ENCODE measurements at places on chromosomes 1 and 21.

DNA sequence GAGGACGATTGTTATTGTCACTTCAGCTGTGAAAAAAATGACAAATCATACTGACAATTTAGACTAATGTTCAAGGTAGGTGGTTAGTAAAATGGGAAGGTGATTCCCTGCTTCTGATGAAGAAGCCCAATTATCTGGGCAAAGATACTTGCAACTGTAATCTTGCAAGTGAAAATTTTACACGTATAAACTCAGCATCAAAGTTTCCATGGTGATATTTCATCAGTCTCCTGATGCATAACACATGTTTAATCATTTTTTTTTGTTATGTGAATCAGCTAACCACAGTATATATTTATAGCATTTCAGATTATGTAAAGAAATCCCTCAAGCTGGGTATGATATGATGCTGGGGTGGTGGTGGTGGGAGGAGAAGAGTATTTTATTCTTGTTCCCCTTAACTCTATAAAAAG is 16.4 kb upstream of the KCNK1 start:
- no peak for DNase-seq

DNA sequence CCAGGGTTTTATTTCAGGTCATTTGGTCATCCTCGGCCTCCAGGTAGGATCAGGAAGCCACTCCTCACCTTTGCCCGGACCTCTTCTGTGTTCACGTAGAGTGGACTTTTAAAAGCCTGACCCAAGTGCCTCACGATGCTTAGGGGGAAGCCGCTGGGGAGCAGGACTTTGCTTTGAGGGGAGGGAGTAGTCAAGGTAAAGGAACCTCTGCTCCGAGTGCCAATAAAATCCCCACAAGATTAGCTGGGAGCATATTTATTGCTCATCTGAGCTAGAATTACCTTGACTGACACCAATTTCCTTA is 603 bp upstream of the DHRS3 start:
- no peak for DNase-seq

GRCh38 chr1:75952016-75952415 is 19.8 kb upstream of the ASB17 start:
- no peak for DNase-seq

- DNase-seq, result no peak
These were observed 187.1 kb downstream of the CAMTA1 start for GRCh38 chr1:6972399-6972798.

DNA sequence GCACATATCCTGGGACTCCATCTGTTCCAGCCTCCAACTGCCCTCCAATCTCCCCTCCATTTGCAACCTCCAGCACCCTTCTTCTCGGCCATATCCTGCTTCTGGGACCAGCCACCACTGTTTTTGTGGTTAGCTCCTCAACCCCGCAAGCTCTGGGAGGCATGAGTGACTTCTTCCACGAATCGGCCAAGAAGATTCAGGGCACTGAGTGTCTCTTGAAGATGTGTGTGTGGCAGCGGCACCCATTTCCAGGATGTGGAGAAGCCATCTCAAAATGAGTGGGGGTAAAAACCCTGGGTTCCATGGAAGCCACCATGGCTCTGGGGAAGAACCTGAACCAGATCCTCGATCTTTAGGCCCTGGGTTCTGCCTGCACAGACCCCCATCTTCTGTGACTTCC is 194.6 kb downstream of the SLC45A1 start:
- DNase-seq, result no peak

DNA sequence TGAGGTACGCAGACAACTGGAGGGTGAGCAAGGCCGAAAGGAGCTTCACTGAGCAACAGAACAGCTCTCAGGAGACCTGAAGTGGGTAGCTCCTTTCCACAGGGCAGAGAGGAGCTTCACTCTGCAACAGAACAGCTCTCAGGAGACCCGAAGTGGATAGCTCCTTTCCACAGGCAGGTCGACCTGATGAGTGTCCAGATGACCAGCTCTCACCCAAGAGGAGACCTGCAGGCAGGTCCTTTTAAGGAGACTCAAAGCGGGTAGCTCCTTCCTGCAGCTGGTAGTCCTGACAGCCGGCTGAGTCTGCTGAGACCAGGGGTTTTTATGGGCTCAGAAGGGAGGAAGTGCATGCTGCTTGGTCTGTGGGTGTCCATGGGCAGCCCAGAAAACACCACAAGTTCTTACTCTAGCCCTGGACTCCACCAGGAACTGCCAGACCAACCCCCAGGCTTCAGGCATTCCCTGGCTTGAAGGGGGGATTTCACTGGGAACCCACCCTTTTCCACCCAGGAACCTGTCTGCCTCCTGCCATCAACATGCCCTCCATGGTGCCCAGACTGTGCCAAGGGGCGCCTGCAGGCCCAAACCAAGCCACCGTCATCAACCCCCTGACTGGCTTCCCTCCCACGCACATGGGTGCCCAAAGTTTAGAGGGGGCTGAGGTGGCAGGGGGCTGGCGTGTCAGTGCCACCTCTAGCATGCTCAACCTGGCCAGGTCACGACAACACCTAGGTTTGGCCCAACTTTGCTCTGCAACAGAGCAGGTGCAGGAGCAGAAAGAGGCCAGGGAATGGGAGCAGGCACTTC is 43.6 kb downstream of the ZBTB8OS start:
- DNase-seq, result no peak

- no peak for DNase-seq
These were observed 99.2 kb downstream of the PHTF1 start for GRCh38 chr1:113660088-113660487.

- DNase-seq, result no peak
These were observed 61.1 kb upstream of the KIF1B start for GRCh38 chr1:10149231-10149630.

DNA sequence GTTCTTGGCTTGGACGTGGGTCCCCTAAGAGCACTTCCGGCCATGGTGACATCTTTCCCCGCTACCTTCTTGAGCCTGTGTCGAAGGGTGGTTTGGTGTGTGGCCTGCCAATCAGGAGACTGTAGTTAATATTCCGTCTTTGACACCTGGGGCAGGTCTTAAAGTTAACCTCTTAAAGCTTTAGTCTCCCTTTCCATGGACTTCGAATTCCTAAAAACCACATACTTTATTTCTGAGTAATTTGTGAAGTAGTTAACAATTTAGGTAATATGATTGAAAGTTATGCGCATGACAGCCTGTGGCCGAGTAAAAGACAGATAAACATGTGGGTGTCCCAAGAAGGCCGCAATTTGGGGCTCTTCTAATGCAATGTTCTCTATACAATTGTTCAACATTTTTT is 10.2 kb upstream of the RAB29 start:
- DNase-seq, result no peak

DNA sequence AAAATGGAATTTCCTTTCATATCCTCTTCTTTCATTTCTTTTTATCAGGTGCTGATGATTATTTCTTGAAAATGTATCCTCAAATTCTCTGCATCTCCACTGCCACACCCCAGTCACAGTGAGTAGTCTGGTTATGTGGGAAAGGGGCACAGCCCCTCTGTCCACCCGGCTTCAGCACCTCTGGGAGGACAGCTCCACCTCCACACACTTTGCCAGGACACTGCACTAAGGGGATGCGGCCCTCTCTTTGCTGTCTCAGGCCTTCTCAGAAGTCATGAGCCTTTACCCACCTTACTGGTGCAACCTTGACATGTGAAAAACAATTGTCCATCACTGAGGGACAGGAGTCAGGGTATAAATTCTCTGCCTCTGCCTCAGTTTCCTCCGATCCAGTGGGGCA is 433.1 kb downstream of the PCP4 start:
- DNase-seq, result no peak

GRCh38 chr1:147470079-147470478 is 71.2 kb upstream of the BCL9 start:
- DNase-seq, result no peak

All from T47D (cell line).